CD4-positive, alpha-beta T cell treated with Interferon alpha-2 for 1 hour (primary cell): ENCODE measurements at places on chromosomes 7 and 10.

DNA sequence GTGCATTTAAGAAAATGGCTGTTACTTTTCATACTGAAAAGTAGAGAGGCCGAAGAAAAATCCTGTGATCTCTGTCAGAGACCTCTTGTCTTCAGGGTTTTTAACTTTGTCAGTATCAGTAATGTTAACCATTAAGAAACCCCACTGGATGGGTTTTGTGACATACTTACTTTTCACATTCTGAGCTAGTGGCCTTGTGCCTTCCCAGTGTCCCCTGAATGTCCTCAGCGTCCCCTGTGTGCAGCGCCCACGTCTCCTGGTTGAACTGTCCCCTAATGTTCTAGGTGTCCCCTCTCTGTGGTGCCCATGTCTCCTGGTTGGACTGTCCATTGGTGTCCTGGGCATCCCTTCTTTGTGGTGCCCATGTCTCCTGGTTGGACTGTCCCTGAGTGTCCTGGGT is 9.6 kb downstream of the DYNC2I1 start:
- DNase-seq, result no peak

DNA sequence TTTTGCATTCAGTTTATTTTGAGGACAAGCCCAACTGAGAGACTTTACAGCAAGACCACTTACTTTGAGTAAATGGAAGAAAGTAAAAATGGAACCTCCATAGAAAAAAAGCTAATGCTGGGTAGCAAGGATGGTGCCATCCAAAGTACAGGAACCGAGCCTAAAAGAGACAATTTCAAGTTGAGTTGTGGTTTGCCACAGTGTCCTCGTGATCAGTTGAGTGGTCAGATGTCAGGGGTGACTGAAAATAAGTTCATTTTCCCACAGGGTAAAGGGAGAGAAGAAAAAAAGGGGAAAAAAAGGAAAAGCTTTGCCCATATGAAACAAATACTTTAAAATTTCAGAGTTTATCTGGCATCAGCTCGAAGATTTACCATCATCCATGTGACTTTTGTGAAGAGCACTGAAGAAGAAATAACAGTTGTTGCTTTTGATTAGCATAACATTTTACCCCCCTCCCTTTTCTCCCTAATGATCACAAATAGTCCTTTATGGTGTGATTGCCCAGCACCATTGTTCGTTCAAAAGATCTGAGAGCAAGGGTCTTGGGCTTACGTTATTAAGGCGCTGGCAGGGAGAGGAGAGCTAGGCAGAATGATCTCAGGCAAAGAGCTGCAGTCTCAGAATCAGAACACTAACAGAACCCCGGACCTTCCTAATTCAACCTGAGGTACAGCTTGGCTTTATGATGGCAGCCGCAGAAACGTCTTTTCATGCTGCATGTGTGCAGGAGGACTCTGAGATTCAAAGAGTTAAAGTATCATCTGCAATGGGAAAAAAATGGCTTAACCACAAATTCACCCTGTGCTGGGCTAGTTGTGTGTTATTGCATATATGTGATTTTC is 338.1 kb downstream of the RNLS start:
- DNase-seq, result no peak

DNA sequence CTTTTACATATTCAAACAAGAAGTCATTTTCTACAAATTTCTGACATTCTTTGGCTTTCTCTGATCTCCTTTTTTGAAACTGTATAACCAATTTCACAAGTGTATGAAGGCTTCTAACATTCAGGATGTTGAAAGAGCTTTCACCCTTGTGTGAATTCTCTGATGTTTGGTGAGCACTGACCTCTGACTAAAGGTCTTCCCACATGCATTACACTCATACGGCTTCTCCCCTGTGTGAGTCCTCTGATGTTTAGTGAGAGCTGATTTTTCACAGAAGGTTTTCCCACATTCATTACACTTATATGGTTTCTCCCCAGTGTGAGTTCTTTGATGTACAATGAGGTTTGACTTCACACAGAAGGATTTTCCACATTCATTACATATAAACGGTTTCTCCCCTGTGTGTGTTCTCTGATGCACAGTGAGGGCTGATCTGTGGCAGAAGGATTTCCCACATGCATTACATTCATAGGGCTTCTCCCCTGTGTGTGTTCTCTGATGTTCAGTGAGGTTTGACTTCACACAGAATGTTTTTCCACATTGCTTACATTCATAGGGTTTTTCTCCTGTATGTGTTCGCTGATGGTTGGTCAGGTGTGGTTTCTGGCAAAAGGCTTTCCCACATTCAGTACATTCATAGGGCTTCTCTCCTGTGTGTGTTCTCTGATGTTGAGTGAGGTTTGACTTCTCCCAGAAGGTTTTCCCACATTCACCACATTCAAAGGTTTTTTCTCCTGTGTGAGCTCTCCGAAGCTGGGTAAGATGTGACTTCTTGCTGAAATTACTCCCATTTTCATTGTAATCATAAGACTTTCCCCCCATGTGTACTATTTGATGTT is 25.7 kb downstream of the ZNF248 start:
- DNase-seq, result no peak

- no peak for DNase-seq
Measured at GRCh38 chr7:152451356-152451755, 15.6 kb upstream of the KMT2C start.

- DNase-seq, result no peak
Measured at GRCh38 chr10:107487284-107487683, 322.8 kb upstream of the SORCS1 start.

GRCh38 chr7:92359801-92360200 is 87.5 kb upstream of the GATAD1 start:
- no peak for DNase-seq
